ENCODE measurements at places on chromosomes 6 and 20.

DNA sequence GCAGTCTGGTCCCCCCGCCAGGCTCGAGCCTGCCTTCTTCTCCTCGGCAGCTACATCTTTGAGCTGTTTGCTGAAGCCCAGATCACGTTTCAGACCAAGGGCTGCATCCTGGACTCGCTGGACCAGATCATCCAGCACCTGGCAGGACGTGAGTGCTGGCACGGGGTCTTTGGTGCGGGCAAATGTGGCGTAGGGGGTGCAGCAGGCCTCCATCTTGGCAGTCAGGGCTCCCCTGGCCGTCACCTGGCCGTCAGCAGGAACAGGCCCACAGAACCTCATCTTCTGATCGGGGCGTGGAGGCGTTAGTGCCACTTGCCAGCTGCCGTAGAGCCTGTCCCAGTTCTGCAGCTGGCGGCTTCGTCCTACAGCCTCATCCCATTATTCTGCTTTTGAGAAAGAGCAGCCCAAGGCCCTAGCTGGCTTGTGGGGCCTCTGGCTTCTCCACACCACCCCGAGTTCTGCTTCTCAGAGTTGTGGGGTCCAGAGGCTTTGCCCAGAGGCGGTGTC lies 16.6 kb upstream of the TNFRSF6B start:
- DNase-seq, result no peak

GRCh38 chr6:63492476-63492875 lies 79.8 kb upstream of the LOC128125822 start:
- no peak for DNase-seq

DNA sequence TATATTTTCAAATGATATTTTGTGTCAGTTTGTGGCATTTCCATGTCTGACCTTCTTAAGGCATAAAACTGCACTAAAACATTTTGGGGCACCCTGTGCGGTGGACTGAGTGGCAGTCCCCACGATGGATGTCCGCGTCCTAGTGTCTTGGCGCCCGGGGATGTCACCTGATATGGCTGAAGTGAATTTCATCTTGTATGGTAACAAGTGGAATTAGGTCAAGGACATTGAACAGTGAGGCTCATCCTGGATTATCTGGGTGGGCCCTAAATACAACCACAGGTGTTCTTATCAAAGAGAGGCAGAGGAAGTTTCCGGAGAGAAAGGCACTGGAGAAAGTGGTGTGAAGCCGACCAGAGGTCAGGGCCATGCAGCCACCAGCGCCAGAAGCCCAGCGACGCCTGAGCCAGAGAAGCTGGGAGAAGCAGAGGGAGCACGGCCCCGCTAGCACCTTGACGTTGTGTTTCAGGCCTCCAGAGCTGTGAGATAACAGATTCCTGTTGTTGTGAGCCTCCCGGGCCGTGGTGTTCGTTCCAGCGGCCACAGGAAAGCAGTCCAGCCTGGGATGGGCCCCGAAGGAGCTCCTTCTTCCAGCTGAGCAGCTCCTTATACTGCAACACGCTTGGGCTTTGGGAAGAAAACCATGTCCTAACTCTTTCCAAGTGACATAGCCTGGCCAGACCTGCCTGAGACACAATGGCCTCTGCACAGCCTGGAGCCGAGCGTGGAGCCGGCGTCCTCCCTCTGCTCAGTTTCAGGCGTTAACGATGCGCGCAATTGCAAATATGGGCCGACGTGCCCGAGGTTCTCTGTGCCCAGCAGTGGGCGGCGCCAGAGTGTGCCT lies 22.5 kb downstream of the THBS2 start:
- no peak for DNase-seq

DNA sequence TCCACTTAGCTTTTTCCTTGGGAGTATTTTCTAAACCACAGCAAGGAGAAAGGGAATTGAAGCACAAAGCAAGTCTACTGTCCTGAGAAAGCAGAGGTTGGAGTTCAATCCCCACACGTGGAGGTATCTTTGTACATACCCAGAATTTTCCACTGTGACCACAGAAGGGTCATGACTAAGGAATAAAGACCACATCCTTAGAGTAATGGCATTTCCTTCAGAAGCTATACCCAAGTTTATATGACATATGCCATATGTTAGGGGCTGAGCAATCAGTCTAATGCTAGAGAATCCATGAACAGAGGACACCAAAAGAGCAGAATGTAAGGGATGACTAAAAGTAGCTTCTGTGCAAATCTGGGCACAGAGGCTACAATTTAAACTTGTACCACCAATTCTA lies 46.4 kb downstream of the ATG5 start:
- no peak for DNase-seq

- DNase-seq, result no peak
These were observed 183.5 kb downstream of the GMDS start for GRCh38 chr6:2061880-2062279.

DNA sequence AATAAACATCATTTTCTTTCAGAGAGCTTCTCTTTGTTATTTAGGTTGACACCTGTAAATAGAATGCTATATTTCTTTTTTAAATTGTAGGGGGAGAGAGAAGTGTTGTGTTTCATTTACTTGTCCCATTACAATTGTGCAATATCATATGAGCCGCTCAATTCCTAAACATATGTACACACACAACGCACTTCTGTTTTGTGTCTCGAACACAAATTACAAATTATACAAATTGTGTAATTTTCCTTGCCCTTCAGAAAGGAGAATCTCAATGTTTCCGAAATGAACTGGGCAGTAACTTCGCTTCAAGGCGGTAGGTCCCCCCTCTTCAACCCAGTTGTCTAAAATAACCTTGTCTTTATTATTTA lies 2.6 kb upstream of the ABT1 start:
- DNase-seq, result no peak

- DNase-seq, result peak; percentile 96
These were observed 172.8 kb upstream of the CITED2 start for GRCh38 chr6:139547122-139547776.

DNA sequence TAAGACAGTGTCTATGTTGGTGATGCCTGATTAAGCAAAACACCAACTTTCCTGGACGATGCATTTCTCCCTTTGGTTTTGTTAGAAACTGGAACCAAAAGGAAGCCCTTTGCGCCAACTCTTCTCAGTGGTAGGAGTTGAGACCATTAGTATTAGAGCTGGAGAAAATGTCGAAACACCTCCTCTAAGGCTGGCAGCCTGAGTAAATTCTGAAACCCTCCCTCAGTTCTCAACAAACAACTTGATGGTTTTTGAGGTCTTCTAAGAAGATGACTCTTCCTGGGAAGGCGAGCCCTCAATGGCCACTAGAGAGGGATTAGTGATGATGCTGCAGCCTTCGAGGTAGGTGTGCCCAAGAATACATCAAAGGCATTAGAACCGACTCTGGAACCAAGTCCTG lies 78.4 kb upstream of the CCN6 start:
- DNase-seq, result no peak

GRCh38 chr6:170522565-170523183 lies 30.4 kb downstream of the PSMB1 start:
- peak; percentile 12 for DNase-seq

GRCh38 chr20:57316795-57317201 lies 12.8 kb upstream of the SPO11 start:
- DNase-seq, result no peak

DNA sequence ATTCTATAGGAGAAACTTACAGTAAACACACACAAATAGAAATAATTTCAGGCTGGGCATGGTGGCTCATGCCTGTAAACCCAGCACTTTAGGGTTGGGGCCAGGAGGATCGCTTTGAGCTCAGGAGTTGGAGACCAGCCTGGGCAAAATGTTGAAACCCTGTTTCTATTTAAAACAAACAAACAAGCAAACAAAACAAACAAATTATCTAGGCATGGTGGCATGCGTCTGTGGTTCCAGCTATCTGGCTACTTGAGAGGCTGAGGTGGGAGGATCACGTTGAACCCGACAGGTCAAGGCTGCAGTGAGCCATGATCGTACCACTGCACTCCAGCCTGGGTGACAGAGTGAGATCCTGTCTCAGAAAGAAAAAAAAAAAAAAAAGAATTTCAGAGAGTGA lies 64.0 kb downstream of the NHLRC1 start:
- DNase-seq, result no peak

- DNase-seq, result peak; percentile 96
These were observed at the start of gene CD40 for GRCh38 chr20:46117704-46118467. Gene CD40 (plus strand): TSS chr20:46118314. CDS start chr20:46118344, 30 bp downstream.

DNA sequence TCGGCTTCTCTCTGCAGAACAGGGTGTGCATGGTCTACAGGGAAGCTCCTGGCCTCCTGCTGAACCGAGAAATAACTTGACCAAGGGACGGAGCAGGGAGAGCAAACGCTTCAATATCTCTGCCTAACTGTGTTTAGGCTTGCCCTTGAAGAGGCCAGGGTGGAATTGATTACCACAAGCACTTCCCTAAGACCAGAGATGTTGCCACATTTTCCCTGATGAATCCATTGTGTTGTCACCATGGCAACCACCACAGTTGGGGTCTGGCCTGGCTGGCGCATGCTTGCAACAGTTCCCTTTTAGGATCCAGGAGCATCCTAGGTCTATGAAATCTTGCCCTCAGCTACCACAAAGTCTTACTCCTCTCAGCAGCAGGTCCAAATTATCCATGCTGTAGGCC lies 213.5 kb upstream of the SULF2 start:
- no peak for DNase-seq

DNA sequence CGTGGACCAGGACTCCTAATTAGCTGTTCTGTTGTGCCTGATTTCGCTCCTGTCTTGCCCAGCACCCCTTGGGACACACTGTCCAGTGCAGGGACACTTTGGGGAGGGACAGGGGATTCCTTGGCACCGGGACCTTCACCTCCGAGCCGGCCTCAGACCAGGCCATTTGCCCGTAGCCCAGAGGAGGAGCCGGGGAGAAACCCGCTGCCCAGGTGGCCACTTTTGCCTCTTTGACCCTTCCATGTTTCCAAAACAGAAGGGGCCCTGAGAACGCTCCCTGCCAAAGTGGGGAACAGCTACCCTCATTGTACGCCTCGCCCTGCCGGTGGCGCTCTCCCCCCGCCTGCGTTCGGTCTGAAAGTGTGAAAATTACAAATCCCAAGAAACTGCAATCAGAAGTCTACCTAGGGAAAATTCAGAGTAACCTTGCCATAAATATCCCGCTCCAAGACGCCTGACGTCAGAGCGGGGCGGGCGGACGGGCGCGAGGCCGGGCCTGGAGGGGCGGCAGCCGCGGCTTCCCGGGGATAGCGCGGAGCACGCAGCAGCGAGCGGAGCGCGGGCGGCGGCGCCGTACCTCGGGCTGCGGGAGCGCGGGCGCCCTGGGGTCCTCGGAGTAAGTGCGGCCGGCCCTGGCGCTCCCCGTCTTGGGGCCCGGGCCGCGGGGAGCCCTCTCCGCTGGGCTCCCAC lies at the start of gene DAAM2:
TSS of gene DAAM2 (plus strand) at position 527 of the 690 bp plus-strand sequence. CDS start 63,927 bp downstream, outside the sequence.
- peak; percentile 64 for DNase-seq

DNA sequence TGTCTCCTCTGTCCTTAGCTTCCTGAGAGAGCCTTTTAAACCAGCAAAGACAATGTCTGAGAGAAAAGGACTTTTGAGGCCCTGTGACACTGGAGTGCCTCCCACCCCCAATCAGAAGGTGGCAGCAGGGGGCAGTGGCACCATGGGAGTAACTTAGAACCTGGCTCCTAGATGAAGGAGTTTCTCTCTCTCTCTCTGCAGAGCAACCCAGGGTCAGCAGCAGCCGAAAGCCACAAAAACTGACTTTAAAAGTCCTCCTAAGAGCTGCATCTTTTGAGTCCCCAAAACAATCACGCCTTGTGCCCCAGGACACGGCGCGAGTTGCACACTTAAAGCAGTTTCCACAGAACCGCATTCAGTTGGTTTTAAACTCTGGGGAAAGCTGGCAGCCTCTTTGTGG lies 5.3 kb upstream of the TCP11 start:
- peak; percentile 57 for DNase-seq

GRCh38 chr6:78598966-78599365 lies 268.4 kb upstream of the IRAK1BP1 start:
- peak; percentile 60 for DNase-seq

DNA sequence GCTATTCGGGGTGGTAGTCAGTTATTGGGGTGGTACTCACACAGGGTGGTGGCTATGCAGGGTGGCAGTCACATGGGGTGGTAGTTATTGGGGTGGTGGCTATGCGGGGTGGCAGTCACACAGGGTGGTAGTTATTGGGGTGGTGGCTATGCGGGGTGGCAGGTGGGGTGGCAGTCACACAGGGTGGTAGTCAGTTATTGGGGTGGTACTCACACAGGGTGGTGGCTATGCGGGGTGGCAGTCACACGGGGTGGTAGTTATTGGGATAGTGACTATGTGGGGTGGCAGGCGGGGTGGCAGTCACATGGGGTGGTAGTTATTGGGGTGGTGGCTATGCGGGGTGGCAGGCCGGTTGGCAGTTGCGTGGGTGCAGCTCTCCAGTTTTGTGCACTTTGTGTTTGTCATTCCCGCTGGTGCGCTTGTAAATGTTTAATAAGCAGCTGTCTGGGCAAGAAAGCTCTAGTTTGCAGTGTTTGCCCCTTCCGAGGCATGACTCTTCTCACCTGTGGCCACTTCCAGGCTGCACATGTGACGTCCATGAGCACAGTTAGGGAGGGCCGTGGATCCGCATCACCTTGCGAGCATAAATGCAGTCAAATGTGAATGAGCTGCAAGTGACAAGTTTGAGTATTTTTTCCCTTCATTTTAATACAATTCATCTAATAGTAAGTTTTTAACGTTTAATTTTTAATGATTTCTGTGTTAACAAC lies 219.0 kb upstream of the CST7 start:
- no peak for DNase-seq

DNA sequence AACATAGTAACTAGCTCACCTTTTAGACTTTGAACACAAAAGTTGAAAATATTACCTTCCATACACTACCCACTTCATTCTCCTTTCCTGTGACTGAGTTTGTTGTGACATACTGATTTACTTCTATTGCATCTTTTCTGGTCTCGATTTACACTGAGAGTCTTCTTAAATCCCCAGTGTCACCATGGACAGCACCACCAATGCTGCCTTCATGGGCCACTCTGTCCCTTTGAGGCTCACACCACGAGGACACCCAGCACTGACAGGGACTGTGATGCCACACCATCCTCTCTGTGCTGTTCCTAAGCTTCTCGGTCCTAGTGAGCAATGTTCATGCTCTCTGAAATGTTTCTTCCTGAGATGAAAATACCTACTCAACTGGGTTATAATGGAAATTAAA lies 337.1 kb upstream of the IRAK1BP1 start:
- DNase-seq, result no peak

GRCh38 chr20:63026582-63027165 lies 19.9 kb upstream of the BHLHE23 start:
- DNase-seq, result no peak

DNA sequence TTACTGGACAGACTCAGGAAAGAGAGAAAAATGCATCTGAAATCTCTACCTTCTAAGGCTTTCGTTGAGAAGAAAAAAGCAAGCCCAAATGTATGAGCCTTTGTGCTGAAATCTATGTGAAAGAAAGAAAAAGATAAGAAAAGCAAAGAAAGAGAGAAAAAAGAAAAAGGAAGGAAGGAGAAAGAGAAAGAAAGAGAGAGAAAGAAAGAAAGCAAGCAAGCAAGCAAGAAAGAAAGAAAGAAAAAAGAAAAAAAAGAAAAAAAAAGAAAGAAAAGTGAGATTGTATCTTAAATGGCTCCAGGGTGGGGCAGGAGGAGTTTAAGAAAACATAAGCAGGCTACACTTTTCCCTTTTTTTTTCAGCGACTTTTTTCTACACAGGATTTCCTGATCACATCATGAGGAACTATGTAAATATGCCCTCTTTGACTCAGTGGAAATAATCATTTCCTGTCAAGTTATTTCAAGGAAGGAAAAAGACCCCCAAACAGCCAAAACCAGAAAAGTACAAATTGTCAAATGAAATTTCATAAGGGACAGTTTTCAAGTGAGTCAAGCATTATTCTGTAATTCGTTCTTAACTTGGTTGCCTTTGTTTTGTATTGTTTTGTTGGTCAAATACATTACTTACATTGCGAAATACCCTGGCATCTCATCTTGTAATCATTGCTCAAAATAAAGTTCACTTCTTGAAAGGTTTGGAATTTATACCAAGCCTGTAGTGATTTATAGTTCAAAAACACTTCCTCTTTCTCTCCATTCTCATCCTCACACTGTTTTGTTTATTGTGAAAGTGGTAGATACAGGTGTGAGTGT lies 79.5 kb upstream of the RNF217 start:
- peak; percentile 90 for DNase-seq
